Progenitor cell of endocrine pancreas (in vitro differentiated cells): ENCODE measurements at places on chromosomes 4 and X. TPM values are rescaled to one million over a fixed set of nuclear protein-coding genes. Genes with fewer than 3 reads are reported as not detected.

- peak overlapping the region; percentile 87 for H3K27ac ChIP-seq
- H3K4me1 ChIP-seq: peaks cover 51% of the 10 kb centered on the region
- H3K36me3 ChIP-seq: peaks cover 7% of the 10 kb centered on the region
- no peaks in the 10 kb centered on the region for H3K27me3 ChIP-seq
- no peak for DNase-seq
- no peak overlapping the region for H3K4me3 ChIP-seq
Observed at GRCh38 chr4:119729835-119730670, 101.4 kb upstream of the PDE5A start.

DNA sequence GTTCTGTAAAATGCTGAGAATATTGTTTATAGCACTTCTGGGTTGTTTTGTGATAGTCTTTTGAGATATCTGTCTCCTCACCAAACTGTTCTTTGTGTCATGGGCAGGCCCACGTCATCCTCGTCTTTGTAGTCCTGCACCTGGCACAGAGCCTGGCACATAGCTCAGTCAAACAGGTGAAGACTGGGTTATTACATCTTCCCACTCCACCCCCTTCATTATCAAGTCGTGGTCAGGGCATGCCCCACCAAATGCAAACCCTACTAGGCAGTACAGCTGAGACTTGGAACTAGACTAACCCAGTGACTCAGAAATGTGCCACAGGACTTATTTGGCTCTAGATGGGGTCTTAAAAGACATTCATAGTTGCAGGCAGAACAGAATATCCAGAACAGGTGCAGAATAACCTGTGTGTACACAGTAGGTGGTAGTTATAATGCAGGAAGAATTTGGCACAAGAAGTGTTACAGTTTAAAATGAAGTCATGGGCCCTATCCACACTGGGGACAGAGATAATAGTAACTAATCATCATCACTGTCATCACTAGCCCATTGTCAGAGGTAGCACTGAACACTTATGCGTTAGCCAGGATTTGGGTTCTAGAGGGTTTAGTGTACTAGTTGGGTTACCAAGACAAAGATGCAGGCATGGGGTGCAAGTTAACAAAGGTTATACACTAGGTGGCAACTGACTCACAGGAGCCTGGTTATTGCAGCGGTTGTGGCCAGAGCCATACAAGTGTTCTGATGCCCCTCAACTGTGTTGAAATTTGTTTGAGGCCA, 74.9 kb downstream of the TBL1X start:
- H3K27me3 ChIP-seq: no peaks in the 10 kb centered on the region
- H3K27ac ChIP-seq: no peak overlapping the region
- DNase-seq: no peak

- no peaks in the 10 kb centered on the region for H3K36me3 ChIP-seq
- no peak for DNase-seq
- H3K4me1 ChIP-seq: peaks cover 28% of the 10 kb centered on the region
Observed at GRCh38 chrX:107750263-107750662, 25.3 kb downstream of the TSC22D3 start.

DNA sequence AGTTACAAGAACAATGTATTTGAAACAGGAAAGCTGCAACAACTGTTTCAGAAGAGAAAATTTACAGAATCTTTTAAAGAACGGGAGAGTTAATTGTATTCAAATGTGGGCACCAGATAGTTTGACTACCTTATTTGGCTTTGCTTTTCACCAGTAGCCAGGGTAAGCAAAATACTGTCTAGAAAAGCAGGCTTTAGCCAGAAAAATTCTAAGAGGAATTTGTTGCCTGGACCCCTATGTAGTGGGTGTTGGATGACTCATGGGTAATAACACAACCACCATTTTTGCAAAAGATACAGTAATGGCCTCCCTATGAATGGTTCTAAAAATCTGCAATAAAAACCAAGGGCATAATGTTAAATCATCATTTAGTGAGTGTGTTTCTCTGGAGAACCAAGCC, 233.4 kb upstream of the ANXA3 start:
- DNase-seq: no peak
- no peaks in the 10 kb centered on the region for H3K27me3 ChIP-seq
- H3K27ac ChIP-seq: no peak overlapping the region
- no peak overlapping the region for H3K4me3 ChIP-seq

- H3K4me3 ChIP-seq: no peak overlapping the region
- no peak for DNase-seq
- no peaks in the 10 kb centered on the region for H3K36me3 ChIP-seq
- H3K4me1 ChIP-seq: peaks cover 5% of the 10 kb centered on the region
- no peak overlapping the region for H3K27ac ChIP-seq
Observed at GRCh38 chrX:68669094-68669860, 21.8 kb downstream of the STARD8 start.

GRCh38 chr4:169042608-169043007, 32.6 kb upstream of the CBR4 start:
- peaks cover 9% of the 10 kb centered on the region for H3K4me1 ChIP-seq
- DNase-seq: no peak
- no peaks in the 10 kb centered on the region for H3K36me3 ChIP-seq
- no peaks in the 10 kb centered on the region for H3K27me3 ChIP-seq

- H3K27me3 ChIP-seq: no peaks in the 10 kb centered on the region
- no peak overlapping the region for H3K27ac ChIP-seq
- no peaks in the 10 kb centered on the region for H3K36me3 ChIP-seq
- no peaks in the 10 kb centered on the region for H3K4me1 ChIP-seq
Observed at GRCh38 chr4:166903408-166903807, 330.9 kb downstream of the SPOCK3 start.

DNA sequence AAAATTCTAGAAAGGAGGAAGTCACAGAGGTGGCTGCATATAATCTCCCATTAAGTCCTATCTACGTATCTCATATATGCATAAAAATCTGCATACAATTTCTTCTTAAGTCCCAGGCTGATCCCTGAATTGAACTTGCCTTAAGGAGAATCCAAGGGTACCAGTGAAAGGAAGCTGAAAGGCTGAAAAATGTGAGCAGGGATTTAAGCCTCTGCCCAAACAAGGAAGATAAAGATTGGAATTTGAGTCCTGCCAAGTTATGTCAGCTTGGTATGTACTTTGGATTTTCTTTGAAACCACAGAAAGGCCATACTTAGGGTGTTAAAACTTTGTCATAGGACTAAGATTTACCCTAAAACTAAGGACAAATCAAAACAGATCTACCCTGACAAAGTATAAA, 26.5 kb upstream of the GEMIN8 start:
- DNase-seq: no peak
- H3K27me3 ChIP-seq: no peaks in the 10 kb centered on the region
- no peaks in the 10 kb centered on the region for H3K4me1 ChIP-seq
- no peak overlapping the region for H3K4me3 ChIP-seq
- H3K36me3 ChIP-seq: no peaks in the 10 kb centered on the region

- DNase-seq: no peak
- H3K36me3 ChIP-seq: peaks cover 16% of the 10 kb centered on the region
- no peaks in the 10 kb centered on the region for H3K4me1 ChIP-seq
- H3K27ac ChIP-seq: no peak overlapping the region
- no peak overlapping the region for H3K4me3 ChIP-seq
Observed at GRCh38 chrX:51852096-51852495, 41.3 kb upstream of the MAGED1 start.

DNA sequence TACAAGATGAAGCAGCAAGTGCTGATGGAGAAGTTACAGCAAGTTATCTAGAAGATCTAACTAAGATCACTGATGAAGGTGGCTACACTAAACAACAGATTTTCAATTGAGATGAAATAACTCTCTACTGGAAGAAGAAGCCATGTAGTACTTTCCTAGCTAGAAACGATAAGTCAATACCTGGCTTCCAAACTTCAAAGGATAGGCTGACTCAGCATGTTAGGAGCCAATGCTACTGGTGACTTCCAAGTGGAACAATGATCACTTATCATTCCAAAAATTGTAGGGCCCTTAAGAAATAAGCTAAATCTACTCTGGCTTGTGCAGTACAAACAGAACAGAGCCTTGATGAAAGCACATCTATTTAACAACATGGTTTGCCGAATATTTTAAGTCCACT, 55.0 kb downstream of the FBXW7 start:
- no peak overlapping the region for H3K4me3 ChIP-seq
- peaks cover 15% of the 10 kb centered on the region for H3K36me3 ChIP-seq
- H3K27me3 ChIP-seq: no peaks in the 10 kb centered on the region

DNA sequence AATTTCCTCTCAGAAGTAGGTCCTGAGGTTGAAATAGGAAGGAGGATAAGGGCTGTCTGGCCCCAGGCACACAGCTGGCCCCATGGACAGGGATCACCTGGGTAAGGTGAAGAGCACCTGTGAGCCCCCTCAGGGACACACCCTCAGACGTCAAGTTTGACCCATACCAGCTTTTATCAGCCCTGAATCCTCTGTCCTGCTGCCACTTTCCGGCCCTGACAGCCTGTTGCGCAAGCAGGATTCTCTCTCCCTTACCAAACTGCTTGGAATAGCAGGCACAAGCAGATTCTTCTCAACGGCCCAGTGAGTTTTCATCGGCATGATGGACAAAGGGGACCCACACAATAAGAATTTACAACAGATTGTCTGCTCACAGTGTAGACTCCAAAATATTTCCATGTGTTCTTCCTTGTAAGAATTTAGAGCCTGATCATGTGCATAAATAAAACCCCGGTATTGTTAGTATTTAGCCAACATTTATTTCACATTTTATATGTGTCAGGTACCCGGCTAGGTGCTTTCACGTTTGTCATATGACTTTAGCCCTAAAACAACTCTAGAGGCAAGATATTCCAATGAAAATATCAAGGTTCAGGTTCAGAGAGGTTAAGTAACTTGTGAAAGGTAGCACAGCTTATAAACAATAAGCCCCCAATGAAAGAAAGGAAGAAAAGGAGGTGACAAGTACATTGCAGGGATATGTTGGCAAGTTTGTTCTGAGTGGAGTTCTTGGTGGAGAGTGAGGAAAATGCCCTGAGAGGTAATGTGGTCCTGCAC, 107.2 kb upstream of the KIT start:
- no peak overlapping the region for H3K4me3 ChIP-seq
- H3K36me3 ChIP-seq: no peaks in the 10 kb centered on the region
- H3K27me3 ChIP-seq: peaks cover 7% of the 10 kb centered on the region
- no peak for DNase-seq
- no peak overlapping the region for H3K27ac ChIP-seq
- H3K4me1 ChIP-seq: peaks cover 9% of the 10 kb centered on the region

DNA sequence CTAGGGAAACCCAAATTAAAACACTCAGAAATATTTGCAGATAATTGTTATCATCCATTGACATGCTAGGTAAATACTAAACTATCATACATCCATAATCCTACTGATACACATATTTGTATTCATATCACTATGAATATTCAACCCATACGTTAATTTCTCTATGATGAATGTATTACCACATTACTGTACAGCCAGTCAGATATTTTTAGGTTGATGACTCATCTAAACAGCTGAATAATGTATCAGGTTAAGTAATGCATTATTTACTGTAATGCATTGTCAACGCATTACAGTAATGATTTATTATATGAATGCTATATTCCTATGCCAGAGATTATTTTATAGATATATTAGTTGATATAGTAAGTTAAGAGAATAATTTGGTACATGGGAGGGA, 37.1 kb downstream of the VEGFC start:
- no peak overlapping the region for H3K27ac ChIP-seq
- H3K4me1 ChIP-seq: no peaks in the 10 kb centered on the region
- no peaks in the 10 kb centered on the region for H3K27me3 ChIP-seq
- H3K36me3 ChIP-seq: no peaks in the 10 kb centered on the region
- no peak for DNase-seq

DNA sequence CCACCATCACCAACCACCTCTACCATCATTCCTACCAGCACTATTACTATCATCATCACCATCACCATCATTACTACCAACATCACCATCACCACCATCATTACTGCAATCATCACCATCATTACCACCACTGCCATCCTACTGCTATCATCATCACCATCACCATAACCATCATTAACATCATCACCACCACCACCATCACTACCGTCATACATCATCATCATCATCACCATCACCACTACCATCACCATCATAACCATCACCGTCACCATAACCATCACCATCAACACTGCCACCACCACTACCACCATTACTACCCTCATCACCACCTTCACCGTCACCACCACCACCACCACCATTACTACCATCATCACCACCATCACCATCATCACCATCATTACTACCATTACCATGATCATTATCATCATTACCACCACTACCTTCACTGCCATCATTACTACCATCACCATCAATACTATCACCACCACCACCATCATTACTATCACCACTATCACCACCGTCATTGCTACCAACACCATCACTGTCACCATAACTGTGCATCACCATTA, 71.8 kb downstream of the PSAPL1 start:
- no peak overlapping the region for H3K4me3 ChIP-seq
- H3K4me1 ChIP-seq: no peaks in the 10 kb centered on the region
- no peak overlapping the region for H3K27ac ChIP-seq
- no peak for DNase-seq

- no peaks in the 10 kb centered on the region for H3K27me3 ChIP-seq
- H3K4me1 ChIP-seq: peaks cover 8% of the 10 kb centered on the region
- H3K36me3 ChIP-seq: peaks cover 2% of the 10 kb centered on the region
Observed at GRCh38 chrX:148609515-148610327, 109.3 kb downstream of the AFF2 start.

The BRS3 gene
- total RNA-seq: 0.10 TPM in 1 of 2 replicates, not detected in the other

The PDGFRA gene
- 11.4 and 13.8 TPM in 2 replicates for total RNA-seq

The SPACA5 gene
- total RNA-seq: not detected in 2 replicates

The SSX2B gene
- total RNA-seq: not detected in 2 replicates

The IQCM gene
- total RNA-seq: not detected in 2 replicates

The OPHN1 gene
- 6.5 and 7.2 TPM in 2 replicates for total RNA-seq

The BMX gene
- total RNA-seq: not detected in 2 replicates

The NWD2 gene
- total RNA-seq: 0.04 and 0.05 TPM in 2 replicates

The RPS6KA6 gene
- total RNA-seq: 17.6 and 19.7 TPM in 2 replicates

The F11 gene
- total RNA-seq: 0.51 and 0.53 TPM in 2 replicates

The NDUFA1 gene
- total RNA-seq: 57.7 and 61.8 TPM in 2 replicates
